ENCODE measurements at places on chromosomes 1 and 21.

GRCh38 chr1:56309065-56309464 is 270.3 kb downstream of the PLPP3 start:
- DNase-seq = no peak

DNA sequence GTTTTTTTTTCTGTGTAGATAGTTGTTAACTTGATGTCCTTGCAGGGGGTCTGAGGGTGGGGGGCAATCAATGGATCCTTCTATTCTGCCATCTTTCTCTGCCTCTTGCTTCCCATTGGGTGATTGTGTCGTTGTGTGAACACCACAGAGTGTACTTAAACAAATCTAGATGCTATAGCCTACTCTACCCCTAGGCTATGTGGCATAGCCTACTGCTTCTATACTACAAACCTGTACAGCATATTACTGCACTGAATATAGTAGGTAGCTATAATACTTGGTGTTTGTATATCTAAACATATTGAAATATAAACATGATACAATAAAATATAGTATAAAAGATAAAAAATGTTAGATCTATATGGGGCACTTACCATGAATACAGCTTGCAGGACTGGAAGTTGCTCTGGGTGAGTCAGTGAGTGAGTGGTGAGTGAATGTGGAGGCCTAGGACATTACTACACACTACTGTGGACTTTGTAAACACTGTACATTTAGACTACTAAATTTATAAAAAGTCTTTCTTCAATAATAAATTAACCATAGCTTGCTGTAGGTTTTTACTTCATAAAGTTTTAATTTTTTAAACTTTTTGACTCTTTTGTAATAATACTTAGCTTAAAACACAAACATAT is 105.4 kb downstream of the CENPF start:
- DNase-seq = no peak

- no peak for DNase-seq
These were observed 49.3 kb upstream of the RABGAP1L start for GRCh38 chr1:174110053-174110452.

- no peak for DNase-seq
These were observed 10.9 kb downstream of the TNFRSF25 start for GRCh38 chr1:6454856-6455751.

- DNase-seq = no peak
These were observed 26.2 kb upstream of the TNFRSF1B start for GRCh38 chr1:12140515-12141162.

DNA sequence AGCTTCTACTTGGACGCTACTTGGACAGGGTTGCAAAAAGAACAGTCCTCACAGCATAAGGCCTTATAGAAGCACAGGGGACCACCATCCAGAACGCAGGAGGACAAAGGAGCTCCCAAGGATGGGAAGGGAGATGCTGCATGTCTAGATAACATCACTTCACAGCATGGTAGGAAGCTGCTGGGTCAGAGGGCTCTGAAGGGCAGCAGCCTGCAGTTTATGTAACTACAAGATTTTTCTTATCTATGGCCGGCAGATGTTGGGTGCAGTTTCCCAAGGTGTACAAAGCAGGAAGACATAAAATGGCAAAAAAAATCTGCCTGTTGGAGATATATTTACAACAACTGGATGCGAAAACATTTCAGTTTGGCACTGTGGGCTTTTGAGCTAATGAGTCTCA is 45.3 kb upstream of the SLC5A9 start:
- no peak for DNase-seq
